Dermis microvascular lymphatic vessel endothelial cell (primary cell): ENCODE measurements at places on chromosomes 4 and X. TPM values are rescaled to one million over a fixed set of nuclear protein-coding genes. Genes with fewer than 3 reads are reported as not detected.
A peak's percentile ranks its signal among the peaks of the same experiment; 100 is the strongest.

DNA sequence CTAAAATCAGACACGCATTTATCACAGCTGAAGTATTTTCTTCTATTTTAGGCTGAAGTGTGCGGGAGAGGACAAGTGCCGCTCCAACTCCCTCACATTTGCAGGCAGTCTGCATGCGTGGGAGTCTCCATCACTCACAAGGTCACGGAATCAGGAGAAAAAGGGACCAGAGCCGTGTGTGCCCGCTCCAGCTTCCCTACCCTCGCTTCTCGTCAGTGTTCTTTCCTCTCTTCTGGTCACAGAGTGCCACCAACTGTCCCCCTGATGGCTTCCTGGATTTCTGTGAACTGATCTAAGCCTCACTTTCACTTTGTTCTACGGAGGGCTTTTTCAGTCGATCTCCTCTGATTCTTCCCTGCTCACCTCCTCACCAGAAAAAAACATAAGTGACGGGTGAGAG, 407.4 kb upstream of the AADAT start:
- no peak for DNase-seq

- peak; percentile 27 for DNase-seq
Measured at GRCh38 chrX:30635630-30636029, 17.6 kb upstream of the GK start.

DNA sequence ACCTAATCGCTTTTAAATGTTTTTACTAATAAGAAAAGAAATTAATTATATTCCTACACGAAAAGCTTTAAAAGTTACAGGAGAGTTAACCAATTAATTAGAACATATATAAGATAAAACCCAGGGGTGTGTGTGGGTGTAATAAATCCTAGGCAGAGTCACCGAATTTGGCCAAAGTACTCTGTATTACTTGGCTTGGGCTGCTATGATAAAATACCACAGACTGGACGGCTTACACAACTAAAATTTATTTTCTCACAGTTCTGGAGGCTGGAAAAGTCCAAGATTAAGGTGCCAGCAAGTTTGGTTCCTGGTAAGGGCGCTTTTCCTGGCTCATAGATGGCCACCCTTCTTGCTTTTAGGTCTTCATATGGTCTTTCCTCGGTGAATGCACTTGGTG, 10.4 kb downstream of the AWAT1 start:
- no peak for DNase-seq

- no peak for DNase-seq
Measured at GRCh38 chr4:150573534-150573933, 8.4 kb upstream of the MAB21L2 start.

- no peak for DNase-seq
Measured at GRCh38 chr4:36288731-36289426, 7.5 kb downstream of the DTHD1 start.

Gene HTR2C
- not detected in 2 replicates for total RNA-seq
